ENCODE measurements at places on chromosomes 3 and 15.

GRCh38 chr3:58287354-58287753 is 18.7 kb upstream of the RPP14 start:
- peak; percentile 23 for DNase-seq

DNA sequence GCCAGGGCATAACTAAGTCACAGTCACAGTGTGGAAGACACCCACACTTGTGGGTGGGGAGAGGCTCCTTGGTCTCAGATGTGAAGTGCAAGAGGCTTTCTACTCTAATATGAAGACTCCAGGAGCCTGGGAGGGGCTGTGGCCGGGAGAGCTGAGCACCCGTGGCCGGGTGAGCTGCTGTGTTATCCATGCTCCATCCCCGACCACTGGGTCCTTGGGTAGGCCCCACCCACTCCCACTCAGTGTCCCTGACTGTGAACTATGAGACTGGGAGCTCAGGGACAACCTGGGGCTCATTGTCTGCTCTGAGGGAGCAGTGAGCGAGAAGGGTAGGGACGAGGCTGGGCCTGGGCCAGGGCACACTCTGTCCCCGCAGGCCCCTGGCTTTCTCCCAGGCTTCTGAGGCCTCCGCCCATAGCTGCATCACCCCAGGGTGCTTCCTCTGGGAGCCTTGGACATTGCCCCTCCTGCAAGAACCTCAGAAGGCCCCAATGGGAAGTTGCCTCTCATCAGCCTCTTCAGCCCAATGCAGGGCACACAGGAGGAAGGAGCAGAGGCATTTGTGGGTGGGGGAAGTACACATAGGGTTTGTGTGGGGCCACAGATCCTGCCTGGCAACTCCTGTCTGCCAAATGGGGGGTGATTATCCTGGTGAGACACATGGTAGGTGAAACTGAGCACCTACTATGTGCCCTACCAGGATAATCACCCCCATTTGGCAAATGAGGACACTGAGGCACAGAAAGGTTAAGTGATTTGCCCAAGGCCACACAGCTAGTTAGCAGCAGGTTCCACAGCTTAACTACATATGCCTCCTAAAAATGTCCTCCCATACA is 2.4 kb downstream of the ANPEP start:
- DNase-seq, result no peak

DNA sequence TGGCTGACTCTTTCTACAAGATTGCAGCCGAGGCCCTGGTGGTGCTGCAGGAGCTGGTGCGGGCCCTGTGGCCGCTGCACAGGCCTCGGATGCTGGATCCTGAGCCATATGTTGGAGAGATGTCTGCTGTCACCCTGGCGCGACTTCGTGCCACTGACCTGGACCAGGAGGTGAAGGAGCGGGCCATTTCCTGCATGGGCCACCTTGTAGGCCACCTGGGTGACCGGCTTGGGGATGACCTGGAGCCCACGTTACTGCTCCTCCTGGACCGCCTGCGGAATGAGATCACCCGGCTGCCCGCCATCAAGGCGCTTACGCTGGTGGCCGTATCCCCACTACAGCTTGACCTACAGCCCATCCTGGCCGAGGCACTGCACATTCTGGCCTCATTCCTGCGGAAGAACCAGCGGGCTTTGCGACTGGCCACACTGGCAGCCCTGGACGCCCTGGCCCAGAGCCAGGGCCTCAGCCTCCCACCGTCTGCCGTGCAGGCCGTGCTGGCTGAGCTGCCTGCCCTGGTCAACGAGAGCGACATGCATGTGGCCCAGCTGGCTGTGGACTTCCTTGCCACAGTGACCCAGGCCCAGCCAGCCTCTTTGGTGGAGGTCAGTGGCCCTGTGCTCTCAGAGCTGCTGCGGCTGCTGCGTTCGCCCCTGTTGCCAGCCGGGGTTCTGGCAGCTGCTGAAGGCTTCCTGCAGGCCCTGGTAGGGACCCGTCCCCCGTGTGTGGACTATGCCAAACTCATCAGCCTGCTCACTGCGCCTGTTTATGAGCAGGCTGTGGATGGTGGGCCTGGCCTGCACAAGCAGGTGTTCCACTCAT is 20.3 kb downstream of the CAND2 start:
- no peak for DNase-seq

- no peak for DNase-seq
Observed at GRCh38 chr15:42354824-42355223, 4.5 kb upstream of the CAPN3 start.

DNA sequence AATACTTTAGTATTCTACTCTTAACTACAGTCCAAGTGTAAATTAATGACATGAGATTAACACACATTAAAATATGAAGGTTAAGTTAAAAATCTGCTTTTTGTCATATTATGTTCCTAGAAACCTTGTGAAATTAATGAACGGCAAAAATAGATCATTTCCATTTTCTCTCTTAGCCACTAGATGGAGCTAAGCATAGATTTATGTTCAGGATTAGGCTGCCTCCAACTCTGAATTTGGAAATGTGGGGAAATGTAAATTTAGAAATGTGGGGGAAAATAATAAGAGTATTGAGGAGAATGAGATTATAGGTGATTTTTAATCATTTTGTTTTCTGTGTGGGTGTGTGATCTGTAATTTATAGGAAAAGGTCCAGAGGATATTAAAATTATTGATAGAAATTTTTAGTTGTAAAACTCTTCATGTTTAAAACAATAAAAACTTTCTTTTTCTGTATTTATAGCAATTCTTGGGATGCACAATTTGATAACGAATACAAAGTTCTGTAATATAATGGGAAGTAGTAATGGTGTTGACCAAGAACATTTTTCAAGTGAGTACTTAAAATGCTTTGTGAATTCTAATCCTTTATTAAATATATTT is 59.2 kb downstream of the TMOD3 start:
- DNase-seq, result peak; percentile 71

All from Karpas-422 (cell line).